ENCODE measurements at places on chromosomes 5 and 9.
A peak's percentile ranks its signal among the peaks of the same experiment; 100 is the strongest.

DNA sequence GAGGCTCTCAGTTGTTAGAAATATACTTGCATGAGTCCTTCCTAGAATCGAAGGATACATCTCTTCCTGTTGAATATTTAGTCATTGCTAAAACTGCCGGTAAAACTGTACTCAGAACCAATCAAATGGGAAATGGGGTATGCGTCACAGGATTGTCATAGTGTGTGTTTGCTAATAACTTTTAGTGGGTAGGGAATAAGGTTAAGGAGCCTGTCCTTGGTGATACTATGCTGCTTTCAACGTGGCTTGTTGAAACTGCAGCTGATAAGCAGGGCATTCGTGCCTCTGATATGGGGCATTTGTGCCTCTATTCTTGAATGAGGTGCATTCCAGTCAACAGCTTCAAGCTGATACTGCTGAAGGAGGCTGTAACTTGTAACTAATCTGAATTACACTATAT is 26.6 kb downstream of the HABP4 start:
- H3K27ac ChIP-seq: no peak overlapping the region
- H3K27me3 ChIP-seq: no peaks in the 10 kb centered on the region
- DNase-seq: no peak
- no peaks in the 10 kb centered on the region for H3K4me1 ChIP-seq

DNA sequence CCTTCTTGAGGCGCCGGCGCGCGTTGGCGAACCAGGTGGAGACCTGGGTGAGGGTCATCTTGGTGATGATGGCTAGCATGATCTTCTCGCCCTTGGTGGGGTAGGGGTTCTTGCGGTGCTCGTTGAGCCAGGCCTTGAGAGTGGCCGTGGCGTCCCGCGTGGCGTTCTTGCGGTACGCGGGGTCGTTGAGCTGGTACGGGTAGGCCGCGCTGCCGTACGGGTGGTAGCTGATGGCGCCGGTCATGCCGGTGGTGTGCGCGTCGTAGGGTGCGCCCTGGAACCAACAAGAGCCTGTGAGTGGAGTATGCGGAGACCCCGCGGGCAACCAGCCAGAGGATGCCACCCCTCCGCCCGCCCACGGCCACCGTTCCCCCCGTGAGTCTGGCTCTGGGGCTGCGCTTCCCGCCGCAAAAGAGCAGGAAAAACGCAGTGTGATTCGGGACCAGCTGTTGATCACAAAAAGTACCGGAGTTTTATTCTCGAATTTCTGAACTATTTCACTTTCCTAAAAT is 1.9 kb downstream of the IRX2 start:
- peaks cover 23% of the 10 kb centered on the region for H3K27me3 ChIP-seq
- H3K4me3 ChIP-seq: peak overlapping the region; percentile 78
- H3K4me1 ChIP-seq: peaks cover 8% of the 10 kb centered on the region

DNA sequence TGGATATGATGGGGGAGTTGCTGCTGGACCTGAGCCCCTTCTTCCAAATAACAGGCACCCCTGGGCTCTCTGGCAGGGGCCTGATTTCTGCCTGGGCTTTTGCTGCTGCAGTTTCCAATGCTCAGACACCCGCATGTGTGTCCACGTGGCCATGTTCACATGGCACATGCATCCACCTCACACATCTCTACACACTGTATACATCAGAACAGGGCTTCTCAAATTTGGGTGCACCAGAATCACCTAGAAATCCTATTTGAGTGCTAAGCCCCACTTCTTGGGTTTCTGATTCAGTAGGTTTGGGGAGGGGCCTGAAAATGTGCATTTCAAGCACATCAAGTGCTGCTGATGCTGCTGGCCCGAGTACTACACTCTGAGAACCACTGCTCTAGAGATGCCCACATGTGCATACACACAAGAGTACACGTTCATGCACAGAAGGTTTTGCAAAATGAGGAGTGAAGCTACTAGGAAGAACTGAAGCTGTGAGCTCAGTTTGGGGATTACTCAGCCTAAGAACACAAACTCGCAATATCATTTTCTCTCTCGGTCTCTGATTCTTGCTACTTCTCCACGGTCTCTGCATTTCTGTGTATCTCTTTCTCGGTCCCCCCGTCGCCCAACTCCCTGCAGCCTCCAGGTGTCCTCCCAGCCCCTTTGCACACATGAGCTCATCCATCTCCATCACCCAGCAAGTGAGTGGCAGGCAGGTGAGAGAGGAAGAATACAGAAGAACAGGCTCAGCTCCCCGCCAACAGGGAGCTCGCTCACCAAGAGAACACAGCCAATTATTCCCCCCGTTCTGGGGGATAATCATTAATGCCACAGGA is 97.0 kb downstream of the PCDH1 start:
- H3K27ac ChIP-seq: no peak overlapping the region
- peaks cover 11% of the 10 kb centered on the region for H3K27me3 ChIP-seq
- no peak for DNase-seq
- peaks cover 10% of the 10 kb centered on the region for H3K4me1 ChIP-seq
- H3K4me3 ChIP-seq: no peak overlapping the region

- H3K27ac ChIP-seq: no peak overlapping the region
- no peak for DNase-seq
- no peaks in the 10 kb centered on the region for H3K27me3 ChIP-seq
- no peak overlapping the region for H3K4me3 ChIP-seq
Measured at GRCh38 chr9:98236901-98237487, 18.5 kb downstream of the TBC1D2 start.

DNA sequence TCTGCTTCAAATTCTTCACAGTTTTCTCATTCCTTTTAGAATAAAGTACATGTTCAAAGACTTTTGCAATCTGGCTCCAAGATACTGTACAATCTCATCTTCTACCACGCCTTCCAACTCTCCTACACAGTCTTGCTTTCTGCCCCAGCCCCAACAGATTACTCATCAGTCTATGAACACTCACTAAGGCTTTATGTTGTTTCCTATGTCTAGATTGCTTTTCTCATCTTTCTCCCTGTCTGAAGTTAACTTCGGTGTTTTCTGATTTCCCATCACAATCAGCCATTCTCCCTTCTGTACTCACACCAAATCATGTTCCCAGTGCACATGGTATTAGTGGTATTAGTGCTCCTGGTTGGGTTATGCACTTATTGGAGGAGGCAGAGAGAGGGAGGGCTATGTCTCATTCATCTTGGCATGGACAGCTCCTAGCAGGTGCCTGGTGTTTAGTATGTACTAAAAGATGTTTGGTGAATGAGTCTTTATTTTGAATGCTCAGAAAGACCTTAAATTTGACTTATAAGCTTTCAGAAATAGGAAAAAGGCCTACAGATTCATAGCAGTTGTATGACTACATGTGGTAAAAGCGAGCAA is 44.0 kb upstream of the ZNF608 start:
- H3K27me3 ChIP-seq: no peaks in the 10 kb centered on the region
- H3K4me1 ChIP-seq: no peaks in the 10 kb centered on the region
- no peak overlapping the region for H3K27ac ChIP-seq
- no peak for DNase-seq
- H3K4me3 ChIP-seq: no peak overlapping the region

DNA sequence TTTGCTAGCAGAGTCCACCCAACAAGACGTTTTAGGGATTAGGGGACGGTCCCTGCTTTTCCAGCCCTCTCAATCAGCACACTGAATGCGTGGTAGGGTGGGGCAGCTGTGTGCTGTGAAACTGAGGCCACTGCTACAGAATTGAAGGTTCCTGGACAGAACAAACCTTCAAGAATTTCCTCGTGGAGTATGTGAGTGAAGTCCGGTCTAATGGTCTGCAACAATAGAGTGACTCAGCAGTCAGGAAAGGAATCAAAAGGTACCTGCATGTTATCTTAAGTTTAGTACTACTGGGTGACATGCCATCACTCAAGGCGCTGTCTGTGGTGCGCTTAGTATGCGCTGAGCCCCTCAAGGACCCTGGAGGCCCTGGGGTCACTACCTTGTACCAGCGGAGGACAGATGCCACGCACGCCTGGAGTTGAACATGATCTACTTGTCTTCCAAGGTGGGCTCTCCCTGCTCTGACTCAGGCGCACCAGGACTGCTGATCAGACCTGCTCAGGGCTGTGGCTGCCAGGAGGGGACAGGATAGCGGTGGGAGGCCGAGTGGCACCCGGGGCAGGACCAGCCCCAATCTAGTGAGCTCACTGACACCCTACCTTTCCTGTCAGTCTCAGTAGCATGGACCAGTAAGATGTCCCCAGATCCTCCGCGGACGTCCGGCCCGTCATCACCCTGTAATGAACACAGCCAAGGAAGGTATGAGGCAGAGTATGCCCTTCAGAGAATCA is 50.5 kb downstream of the PRRT1B start:
- H3K4me1 ChIP-seq: peaks cover 20% of the 10 kb centered on the region
- peaks cover 26% of the 10 kb centered on the region for H3K27me3 ChIP-seq
- H3K27ac ChIP-seq: peak overlapping the region; percentile 18

- H3K4me3 ChIP-seq: no peak overlapping the region
- no peaks in the 10 kb centered on the region for H3K36me3 ChIP-seq
- no peak overlapping the region for H3K27ac ChIP-seq
- H3K27me3 ChIP-seq: no peaks in the 10 kb centered on the region
- DNase-seq: no peak
Measured at GRCh38 chr5:33319151-33319550, 121.6 kb upstream of the TARS1 start.

- no peak overlapping the region for H3K27ac ChIP-seq
- peaks cover 2% of the 10 kb centered on the region for H3K27me3 ChIP-seq
- H3K4me3 ChIP-seq: no peak overlapping the region
- no peaks in the 10 kb centered on the region for H3K36me3 ChIP-seq
Measured at GRCh38 chr9:109305801-109306200, 15.1 kb downstream of the EPB41L4B start.

GRCh38 chr9:96044401-96044800 is 168.9 kb downstream of the ERCC6L2 start:
- no peak overlapping the region for H3K27ac ChIP-seq
- peaks cover 2% of the 10 kb centered on the region for H3K27me3 ChIP-seq
- H3K4me1 ChIP-seq: no peaks in the 10 kb centered on the region
- H3K4me3 ChIP-seq: no peak overlapping the region

- peaks cover 8% of the 10 kb centered on the region for H3K4me1 ChIP-seq
- peak overlapping the region; percentile 31 for H3K4me3 ChIP-seq
- no peaks in the 10 kb centered on the region for H3K36me3 ChIP-seq
- no peak overlapping the region for H3K27ac ChIP-seq
- no peak for DNase-seq
Measured at GRCh38 chr5:375336-375920, 53.9 kb downstream of the AHRR start.

- no peaks in the 10 kb centered on the region for H3K27me3 ChIP-seq
- no peaks in the 10 kb centered on the region for H3K36me3 ChIP-seq
- H3K4me3 ChIP-seq: no peak overlapping the region
- no peaks in the 10 kb centered on the region for H3K4me1 ChIP-seq
- DNase-seq: no peak
- H3K27ac ChIP-seq: no peak overlapping the region
Measured at GRCh38 chr9:78493166-78493742, 196.3 kb downstream of the PSAT1 start.

DNA sequence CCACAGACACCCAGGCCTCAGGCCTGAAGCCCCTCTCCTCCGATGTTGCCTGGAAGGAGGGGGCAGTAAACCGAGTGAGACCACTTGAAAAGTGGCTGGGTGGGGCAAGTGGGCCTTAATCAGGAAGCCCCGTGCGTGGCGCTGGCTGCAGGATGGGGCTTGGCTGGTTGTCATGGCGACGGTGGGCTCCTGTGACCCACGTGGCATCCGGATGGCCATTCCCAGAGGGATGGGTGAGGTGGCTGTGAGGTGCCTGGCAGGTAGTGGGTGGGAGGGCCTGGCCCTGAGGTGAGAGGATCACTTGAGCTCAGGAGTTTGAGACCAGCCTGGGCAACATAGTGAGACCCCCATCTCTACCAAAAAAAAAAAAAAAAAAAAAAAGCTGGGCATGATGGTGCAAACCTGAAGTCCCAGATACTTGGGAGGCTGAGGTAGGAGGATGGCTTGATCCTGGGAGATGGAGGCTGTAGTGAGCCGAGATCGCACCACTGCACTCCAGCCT is 5.2 kb downstream of the GPSM1 start:
- no peaks in the 10 kb centered on the region for H3K36me3 ChIP-seq
- DNase-seq: no peak
- H3K4me1 ChIP-seq: peaks cover 4% of the 10 kb centered on the region
- peaks cover 4% of the 10 kb centered on the region for H3K27me3 ChIP-seq

DNA sequence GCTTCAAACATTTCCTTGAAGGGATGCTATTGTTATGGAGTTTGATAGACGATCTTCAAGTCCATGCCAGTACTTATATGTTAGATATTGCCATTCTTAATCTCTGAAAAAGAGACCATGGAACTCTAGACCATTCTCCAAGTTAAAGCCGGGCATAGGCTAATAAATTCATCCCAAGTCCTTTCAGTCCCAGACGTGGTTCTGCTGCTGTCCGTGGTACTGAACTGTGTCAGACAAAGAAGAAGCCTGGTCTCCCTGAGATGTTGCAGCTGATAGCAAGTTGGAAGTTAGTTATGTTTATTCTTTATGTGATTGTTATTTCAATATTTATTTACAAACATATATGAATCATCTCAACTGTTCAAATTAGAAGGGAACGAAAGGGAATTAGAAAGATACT is 158.7 kb downstream of the NMUR2 start:
- H3K27me3 ChIP-seq: no peaks in the 10 kb centered on the region
- H3K4me3 ChIP-seq: no peak overlapping the region
- H3K27ac ChIP-seq: no peak overlapping the region
- no peaks in the 10 kb centered on the region for H3K36me3 ChIP-seq
- peak; percentile 71 for DNase-seq
- no peaks in the 10 kb centered on the region for H3K4me1 ChIP-seq

GRCh38 chr5:75510836-75511434 is 494 bp downstream of the CERT1 start:
- DNase-seq: peak; percentile 58
- peaks cover 18% of the 10 kb centered on the region for H3K4me1 ChIP-seq
- peaks cover 8% of the 10 kb centered on the region for H3K27me3 ChIP-seq
- H3K27ac ChIP-seq: peak overlapping the region; percentile 64

DNA sequence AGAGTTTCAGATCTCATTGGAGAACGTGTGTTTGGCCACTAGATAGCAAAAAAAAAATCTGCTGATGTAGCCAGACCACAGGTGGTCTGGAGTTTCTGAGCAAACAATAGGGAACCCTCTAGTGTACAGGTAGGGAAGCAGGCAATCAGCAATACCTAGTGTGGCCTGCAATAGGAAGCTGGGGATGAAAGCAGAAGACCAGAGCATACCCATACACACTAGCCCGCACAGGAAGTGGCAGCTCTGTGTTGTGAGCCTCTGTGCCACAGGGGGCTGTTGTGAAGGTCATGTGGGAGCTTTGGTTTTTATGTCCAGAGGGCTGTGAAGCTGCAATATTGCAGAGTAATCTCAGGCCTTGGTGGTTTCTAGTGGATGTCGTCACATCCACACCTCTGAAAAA is 81.2 kb downstream of the MTAP start:
- no peaks in the 10 kb centered on the region for H3K4me1 ChIP-seq
- no peaks in the 10 kb centered on the region for H3K27me3 ChIP-seq
- peaks cover 34% of the 10 kb centered on the region for H3K36me3 ChIP-seq

- no peak overlapping the region for H3K27ac ChIP-seq
- peaks cover 2% of the 10 kb centered on the region for H3K27me3 ChIP-seq
- H3K36me3 ChIP-seq: no peaks in the 10 kb centered on the region
- no peak for DNase-seq
- H3K4me3 ChIP-seq: no peak overlapping the region
Measured at GRCh38 chr9:68896486-68896885, 117.4 kb downstream of the PRKACG start.

Data from endothelial cell (in vitro differentiated cells).